Effector CD4-positive, alpha-beta T cell (primary cell): ENCODE measurements at places on chromosomes 13 and 19.

DNA sequence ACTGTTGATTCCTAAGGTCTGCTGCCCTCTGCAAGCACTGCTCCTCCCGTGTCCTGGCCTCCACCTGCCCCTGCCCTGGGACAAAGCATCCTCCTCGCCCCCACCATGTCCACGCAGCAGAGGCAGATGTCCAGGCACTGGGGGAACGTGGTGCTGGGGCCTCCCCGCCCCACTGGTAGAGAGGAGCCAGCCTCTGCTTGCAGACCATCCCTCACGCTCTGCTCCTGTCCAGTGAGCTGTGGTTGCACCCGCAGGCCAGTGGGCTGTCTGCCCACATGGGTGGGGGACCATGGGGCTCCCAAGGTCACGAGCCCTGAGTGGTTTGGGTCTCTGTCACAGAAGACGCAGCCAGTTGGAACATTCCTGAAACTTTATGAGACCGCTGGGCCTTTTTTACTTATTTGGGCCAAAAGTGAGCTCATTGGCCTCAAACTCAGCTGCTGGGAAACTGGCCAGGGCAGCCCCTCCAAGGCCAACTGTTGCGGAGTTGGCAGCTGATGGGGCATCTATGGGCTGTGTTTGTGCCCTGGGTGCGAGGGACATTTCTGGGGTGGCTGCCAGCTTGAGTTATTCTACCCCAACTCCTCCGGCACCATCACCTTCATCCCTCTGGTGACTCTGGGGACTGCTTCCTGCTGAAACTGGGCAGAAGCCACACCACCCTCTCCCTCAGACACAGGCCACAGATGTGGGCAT lies 64.8 kb upstream of the F7 start:
- DNase-seq, result no peak

DNA sequence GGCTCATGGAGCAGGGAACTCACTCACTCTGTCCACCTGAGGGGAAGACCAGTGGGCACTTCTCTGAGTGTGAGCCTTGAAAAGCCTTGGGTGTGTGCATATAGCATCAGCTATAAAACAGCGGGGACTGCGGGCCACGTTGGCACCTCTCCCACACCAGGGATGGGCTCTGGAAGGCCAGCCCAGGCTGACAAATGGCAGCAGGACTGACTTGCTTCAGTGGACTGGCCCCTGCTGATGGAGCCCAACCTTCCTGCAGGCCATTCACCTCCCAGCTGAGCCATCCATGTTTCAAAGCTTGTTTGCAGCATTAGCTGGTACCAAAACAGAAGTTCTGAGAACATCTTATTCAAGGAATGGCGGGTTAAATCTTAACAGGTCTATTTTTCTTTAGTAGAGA lies 21.0 kb downstream of the TSHZ3 start:
- no peak for DNase-seq

GRCh38 chr13:59906413-59907049 lies 257.2 kb downstream of the DIAPH3 start:
- no peak for DNase-seq

GRCh38 chr13:25249001-25249543 lies 38.2 kb downstream of the MTMR6 start:
- DNase-seq, result no peak

GRCh38 chr13:99922631-99923404 lies 48.7 kb downstream of the ZIC5 start:
- DNase-seq, result no peak

GRCh38 chr19:18507727-18508440 lies 14.0 kb downstream of the ELL start:
- no peak for DNase-seq

- peak; percentile 65 for DNase-seq
Observed at GRCh38 chr19:14383661-14384555, 2.7 kb downstream of the ADGRE5 start.
